Stimulated activated CD8-positive, alpha-beta memory T cell treated with anti-CD3 and anti-CD28 coated beads, Interleukin-15, amount 100 ng/mL, for 48 hours (primary cell): ENCODE measurements at places on chromosomes 1 and 21.

- DNase-seq, result no peak
These were observed 36.4 kb downstream of the ATF3 start for GRCh38 chr1:212644866-212645545.

DNA sequence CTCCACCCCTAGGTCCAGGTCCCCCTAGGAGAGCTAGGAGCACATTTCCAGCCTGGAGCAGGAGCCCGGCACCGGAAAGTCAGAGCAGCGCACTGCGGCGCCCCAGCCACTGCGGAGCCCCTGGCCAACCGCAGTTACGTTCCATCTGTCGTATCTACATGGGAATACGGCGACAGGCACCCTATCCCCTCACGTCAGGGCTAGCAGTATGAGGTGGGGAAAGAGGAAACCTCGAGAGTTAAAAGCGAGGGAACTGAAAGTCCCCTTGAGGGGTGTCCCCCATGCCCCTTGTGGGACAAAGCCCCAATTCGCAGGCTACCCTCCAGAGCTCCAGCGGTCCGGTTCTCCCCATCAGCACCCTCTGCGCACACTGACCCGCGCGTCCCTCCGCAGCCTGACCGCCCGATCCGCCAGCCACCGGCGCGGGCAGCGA, 995 bp downstream of the COLGALT2 start:
- DNase-seq, result no peak

- DNase-seq, result no peak
These were observed 368.3 kb upstream of the C1orf174 start for GRCh38 chr1:4268262-4268888.

DNA sequence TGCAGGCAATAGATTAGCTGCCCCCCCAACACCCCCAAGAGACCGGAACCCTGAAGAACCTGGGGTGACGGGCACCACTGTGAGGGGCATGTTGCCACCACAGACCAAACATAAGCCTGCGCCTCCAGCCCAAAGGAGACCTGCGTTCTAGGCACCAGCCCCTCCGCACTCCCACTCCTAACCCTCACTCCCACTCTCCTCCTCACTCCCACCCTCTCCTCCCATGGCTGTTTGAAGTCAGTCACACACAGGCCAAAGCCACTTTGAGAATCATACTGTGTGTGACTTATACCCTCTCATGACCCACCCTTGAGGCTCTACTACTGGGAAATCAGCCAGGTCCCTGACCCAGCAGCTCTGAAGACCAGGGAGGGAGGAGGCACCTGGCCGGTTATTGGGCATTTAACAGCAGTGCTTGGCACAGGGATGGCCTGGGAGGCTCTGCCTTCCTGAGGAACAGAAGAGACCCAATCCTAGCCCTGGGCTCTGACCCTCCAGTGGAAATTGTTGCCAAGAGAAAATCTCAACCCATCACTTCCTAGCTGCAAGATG, 43.5 kb downstream of the FBXO2 start:
- DNase-seq, result no peak

- DNase-seq, result no peak
These were observed 4.1 kb upstream of the ITGB2 start for GRCh38 chr21:44924606-44925377.

DNA sequence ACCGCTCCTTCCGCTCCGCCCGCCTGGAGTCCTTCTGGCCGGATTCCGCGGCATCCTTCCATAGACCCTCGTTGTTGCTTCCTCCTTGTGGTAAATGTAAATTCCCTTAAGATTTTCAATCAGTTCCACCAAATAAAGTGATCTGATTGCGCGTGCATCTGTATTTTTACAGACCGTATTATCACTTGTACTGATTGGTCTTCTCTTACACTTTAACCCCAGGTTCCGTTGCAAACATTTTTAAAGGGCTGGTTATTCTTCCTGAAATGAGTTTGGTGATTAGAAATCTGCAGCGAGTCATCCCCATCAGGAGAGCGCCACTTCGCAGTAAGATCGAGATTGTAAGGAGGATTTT, 483 bp downstream of the YBEY start:
- DNase-seq, result no peak

- DNase-seq, result no peak
These were observed 113.2 kb downstream of the LRRC53 start for GRCh38 chr1:74399249-74399648.

DNA sequence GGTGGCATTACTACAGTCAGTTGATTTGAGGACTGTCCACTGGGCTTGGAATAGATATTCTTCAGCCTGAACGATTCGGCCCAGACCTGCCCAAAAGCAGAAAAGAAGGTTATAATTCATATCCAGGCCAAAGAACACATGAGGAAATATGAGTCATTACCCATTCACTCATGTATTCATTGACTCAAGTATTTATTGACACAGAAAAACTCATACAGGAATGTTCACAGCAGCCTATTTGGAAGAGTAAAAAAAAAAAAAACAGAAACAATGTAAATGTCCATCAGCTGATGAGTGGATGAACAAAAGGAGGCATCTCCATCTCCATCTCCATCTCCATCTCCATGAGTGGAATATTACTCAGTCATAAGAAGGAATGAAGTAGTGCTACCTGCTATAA, 15.9 kb downstream of the ZMYND12 start:
- no peak for DNase-seq

DNA sequence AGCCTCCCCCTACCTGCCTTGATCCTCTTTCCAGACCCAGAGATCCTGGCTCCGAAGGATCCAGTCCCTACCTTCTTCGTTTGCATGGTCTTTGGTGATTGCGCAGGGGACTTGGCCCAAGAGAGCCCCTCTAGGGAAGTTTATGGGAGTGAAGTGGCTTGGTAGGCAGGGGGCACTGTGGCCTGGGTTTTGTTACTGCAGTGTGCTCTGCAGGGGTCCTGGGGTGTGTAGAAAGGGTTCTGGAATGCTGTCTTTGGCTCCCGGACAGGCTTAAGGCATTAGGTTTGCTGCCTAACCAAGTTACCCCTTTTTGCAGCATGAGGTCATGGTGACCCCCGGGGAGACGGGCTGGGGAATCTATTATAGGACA, 3.8 kb downstream of the ATP8B2 start:
- DNase-seq, result no peak

DNA sequence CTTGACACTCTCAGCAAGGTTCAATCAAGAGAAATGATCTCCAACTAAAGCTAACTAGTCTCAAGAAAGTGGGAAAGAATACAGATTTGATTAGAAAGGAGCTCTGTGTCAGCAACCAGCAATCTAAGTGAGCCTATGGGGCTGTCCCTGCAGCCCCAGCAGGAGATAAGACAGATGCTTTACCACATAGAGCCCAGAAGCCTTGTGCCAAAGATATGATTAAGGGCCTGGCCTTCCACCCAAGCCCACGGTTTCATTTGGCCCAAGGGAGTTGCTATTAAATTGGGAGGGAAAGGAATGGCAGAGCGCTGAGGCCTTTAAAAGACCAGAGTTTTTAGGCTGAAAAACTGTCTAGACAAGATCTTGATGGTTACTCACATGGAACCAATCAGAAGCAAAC, 74.8 kb downstream of the HLCS start:
- DNase-seq, result no peak

GRCh38 chr1:25922971-25923552, 16.8 kb upstream of the STMN1 start:
- DNase-seq, result no peak

- no peak for DNase-seq
These were observed 10.3 kb downstream of the AGO1 start for GRCh38 chr1:35893051-35893879.

GRCh38 chr1:168535536-168535935, 8.3 kb downstream of the XCL2 start:
- no peak for DNase-seq

- DNase-seq, result no peak
These were observed 17.3 kb upstream of the DISP3 start for GRCh38 chr1:11461531-11462137.

DNA sequence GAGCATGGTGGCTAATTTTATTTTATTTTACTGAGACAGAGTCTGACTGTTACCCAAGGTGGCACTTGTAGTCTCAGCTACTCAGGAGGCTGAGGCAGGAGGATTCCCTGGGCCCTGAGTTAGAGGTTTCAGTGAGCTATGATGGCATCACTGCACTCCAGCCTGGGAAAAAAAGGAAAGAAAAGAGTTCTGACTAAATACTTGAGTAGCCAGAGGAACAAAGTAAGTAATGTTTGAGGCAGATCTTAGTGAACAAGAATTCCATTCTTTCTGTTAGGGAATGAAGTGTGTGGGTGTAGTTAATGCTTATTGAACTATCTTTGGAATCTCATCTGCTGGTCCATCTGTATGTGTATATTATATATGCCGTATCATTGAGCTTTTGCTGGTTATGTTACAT, 13.1 kb upstream of the EVI5 start:
- DNase-seq, result no peak

GRCh38 chr1:98860329-98860728, 144.3 kb downstream of the PLPPR5 start:
- no peak for DNase-seq

GRCh38 chr1:160981584-160982411, 27.2 kb upstream of the ITLN2 start:
- no peak for DNase-seq

- no peak for DNase-seq
These were observed 22.2 kb upstream of the TNNI1 start for GRCh38 chr1:201443747-201444146.

GRCh38 chr1:84776639-84777038, 86.4 kb upstream of the SSX2IP start:
- no peak for DNase-seq

- no peak for DNase-seq
These were observed 195.3 kb downstream of the C1orf94 start for GRCh38 chr1:34371829-34372532.
